ENCODE measurements at places on chromosomes 6 and 20.

GRCh38 chr20:43571310-43571709 is 12.5 kb downstream of the SGK2 start:
- no peak for DNase-seq

DNA sequence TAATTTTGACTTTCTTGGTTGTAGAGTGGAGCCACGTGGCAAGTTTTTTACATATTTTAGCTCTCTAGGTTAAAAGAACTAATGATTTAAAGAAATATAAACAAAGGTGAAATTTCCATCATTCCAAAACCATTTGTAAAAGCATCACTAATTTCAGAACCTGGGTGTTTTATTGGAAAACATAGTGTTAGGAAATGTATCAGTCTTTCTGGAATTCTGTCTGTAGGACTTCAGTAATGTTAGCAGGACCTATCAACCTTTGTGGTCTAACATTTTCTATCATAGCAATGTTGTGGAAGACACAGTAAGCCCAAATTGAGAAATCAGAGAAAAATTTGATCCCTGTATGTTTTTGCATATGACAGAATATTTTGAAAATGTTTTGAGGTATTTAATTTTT is 28.3 kb downstream of the L3MBTL3 start:
- DNase-seq: no peak

DNA sequence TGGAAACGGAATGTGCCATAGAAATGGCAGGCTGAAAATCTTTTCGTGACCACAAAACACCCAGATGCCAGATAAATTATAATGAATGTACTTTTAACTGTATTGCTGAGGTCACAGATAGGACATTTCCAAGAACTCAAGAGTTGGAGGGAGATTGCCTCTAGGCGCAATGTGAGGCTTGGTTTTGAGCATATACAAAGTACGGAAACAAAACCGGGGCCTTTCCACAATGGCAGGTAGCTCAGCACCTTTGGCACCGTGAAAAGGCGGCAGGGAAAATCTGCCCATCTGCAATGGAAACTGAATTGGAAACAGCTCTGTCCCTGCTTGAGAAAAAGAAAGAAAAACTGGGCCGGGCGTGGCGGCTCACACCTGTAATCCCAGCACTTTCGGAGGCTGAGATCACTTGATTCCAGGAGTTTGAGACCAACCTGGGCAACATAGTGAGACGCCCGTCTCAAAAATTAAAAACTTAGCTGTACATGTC is 10.5 kb upstream of the C20orf144 start:
- no peak for DNase-seq

GRCh38 chr6:148059869-148060268 is 282.8 kb upstream of the SASH1 start:
- no peak for DNase-seq

GRCh38 chr6:82080767-82081166 is 166.8 kb downstream of the IBTK start:
- no peak for DNase-seq

DNA sequence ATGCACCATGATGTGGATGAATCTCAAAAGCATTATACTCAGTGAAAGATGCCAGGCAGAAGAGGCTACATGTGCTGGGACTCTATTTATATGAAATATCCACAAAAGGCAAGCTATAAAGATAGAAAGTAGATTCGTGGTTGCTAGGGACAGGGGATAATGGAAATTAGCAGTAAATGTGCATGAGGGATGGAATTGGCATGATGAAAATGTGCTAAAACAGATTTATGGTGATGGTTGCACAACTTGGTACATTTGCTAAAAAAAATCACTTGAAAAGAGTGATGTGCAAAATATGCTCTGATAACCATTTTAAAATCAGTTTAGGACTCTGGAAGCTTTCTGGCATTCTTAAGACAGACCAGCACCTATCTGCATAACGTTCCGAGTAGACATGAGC is 61.6 kb downstream of the ALDH8A1 start:
- no peak for DNase-seq

DNA sequence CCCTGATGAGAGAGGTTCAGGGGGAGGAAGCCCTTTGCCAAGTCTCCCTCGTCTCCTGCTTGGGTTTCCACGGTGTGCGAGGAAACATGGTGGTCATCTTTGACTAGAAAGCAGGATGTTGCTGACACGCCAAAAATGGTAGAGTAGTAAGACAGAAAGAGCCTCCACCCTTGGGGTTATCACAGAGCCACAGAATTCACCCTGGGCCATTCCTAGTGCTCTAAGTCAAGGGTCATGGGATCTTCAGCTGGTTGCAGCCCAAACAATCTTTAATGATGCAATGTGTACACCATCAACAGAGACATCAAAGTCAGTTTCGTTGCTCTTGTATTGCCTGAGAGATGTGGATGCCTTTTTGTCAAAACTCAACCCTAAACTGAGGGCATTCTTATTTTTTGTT is 201.9 kb downstream of the LY86 start:
- DNase-seq: no peak

GRCh38 chr6:74578339-74578738 is 627.5 kb downstream of the COL12A1 start:
- DNase-seq: no peak

GRCh38 chr6:30875244-30876038 is 8.9 kb upstream of the DDR1 start:
- no peak for DNase-seq

- no peak for DNase-seq
Observed at GRCh38 chr6:4297348-4297747, 162.0 kb upstream of the ECI2 start.

DNA sequence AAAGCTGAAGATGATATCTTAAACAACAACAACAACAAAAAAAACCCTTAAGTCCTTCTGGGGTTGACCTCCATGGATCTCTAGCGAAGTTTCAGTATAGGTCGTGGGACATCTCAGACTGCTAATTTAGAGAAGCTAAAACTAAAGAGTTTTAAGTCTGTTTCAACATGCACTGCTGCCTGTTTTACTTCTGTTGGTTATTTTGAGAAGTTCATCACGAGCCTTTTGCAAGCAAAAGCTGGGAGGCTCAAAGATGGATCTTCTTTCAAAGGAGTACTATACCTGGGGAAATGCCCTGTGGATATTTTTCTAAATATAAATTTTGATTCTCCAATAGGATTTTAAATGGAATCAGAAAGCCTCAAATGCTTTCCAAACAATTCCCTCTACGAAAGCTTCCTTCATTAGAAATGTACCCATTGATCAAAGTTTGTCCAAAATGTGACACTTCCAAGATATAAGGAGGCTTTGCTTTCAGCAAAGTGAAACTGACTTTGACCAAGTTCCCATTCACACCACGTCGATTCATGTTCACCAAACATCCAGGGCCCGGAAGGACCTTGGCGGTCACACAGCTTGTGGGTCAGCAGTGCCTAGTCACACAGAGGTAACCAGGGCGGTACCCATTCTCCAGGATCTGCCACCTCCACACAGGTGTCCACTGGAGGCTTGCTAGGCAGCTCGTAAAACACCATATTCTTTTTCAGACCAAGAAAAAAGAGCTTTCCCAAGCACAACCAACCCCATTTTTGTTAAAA is 94.7 kb upstream of the QKI start:
- no peak for DNase-seq

- DNase-seq: no peak
Observed at GRCh38 chr6:34300332-34300751, 51.5 kb upstream of the SMIM29 start.

DNA sequence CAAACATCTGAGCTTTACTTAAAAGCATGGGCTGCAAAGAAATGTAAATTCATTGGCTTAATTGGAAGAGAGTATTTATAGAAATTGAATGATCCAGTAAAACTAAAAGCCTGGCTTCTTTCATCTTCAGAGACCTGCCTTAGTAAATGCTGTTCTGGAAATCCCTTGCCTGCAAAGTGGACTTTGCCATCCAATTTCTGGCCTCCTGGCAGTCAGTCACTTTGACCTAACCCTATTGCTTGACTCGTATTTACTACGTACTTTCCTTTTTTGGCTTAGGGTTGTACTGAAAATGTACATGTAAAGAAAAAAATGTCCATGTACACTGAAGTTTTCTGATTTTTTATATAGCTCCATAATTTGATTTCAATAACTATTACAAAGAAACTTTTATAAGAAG is 47.1 kb downstream of the E2F3 start:
- DNase-seq: no peak

DNA sequence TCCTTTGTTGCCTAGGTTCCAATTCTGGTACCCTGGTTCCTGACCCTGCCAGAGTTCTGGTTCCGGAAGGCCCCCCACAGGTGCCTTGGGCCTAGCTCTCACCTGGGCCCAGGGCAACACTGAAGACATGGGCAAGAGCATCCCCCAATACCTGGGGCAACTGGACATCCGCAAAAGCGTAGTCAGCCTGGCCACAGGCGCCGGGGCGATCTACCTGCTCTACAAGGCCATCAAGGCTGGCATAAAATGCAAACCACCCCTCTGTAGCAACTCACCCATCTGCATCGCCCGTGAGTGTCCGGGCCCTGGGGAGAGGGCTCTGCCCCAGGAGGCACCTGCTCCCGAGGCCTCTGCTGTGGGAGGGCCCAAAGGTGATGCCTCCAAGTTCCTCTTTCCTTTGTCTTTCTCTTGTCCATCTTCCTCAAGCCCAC is at the start of gene ARMC12:
Gene ARMC12, plus strand, starts transcription at position 51 of the 431 bp plus-strand sequence. Its CDS starts 77 bp downstream, at position 128.
- no peak for DNase-seq

GRCh38 chr6:50097966-50098640 is 48.4 kb upstream of the DEFB112 start:
- DNase-seq: no peak

DNA sequence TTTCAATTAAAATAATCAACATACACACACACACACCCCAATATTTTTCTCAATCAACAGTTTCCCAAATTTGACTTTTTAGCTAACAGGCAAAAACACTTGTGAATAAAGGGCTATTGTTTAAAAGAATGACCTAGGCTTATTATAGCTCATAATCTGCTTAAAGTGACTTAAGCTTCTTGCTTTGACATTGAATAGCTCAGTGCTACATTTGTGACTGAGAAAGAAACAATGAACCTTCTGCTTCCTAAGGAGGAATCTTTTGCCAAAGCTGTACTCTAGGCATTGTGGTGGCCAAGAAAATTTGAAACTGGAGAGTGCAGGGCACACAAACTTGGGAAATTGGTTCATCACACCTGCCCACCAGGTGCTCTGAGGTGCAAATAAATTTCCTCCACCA is 282.0 kb downstream of the SYNE1 start:
- no peak for DNase-seq

DNA sequence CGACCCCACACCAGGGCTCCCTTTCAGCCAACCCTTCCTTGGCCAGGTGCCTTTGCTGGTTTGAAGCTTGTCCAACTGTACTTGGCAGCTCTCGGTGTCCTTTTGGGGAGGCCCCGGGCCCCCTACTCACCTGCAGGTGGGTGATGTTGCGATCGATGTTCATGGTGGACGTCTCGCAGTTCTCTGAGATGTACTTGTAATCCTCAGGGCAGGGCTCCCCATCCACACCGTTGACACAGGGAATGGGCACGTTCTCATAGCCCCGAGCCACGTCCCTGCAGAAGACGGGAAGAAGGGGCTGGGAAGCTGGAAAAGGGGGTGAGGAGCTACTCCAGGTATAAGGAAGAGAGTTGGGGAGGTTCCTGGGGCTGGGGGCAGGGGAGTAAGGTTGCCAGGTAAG is 4.9 kb upstream of the SLC44A4 start:
- no peak for DNase-seq

All from activated CD4-positive, alpha-beta T cell treated with anti-CD3 and anti-CD28 coated beads, Interleukin-2, amount 50 U/mL, for 16 hours (primary cell).